Mucosa of gallbladder (tissue), 1 donor: ENCODE measurements at places on chromosomes 12 and 14. TPM values are rescaled to one million over a fixed set of nuclear protein-coding genes. Genes with fewer than 3 reads are reported as not detected.

GRCh38 chr14:100424504-100425428 lies 101.6 kb downstream of the SLC25A47 start:
- DNase-seq = no peak

DNA sequence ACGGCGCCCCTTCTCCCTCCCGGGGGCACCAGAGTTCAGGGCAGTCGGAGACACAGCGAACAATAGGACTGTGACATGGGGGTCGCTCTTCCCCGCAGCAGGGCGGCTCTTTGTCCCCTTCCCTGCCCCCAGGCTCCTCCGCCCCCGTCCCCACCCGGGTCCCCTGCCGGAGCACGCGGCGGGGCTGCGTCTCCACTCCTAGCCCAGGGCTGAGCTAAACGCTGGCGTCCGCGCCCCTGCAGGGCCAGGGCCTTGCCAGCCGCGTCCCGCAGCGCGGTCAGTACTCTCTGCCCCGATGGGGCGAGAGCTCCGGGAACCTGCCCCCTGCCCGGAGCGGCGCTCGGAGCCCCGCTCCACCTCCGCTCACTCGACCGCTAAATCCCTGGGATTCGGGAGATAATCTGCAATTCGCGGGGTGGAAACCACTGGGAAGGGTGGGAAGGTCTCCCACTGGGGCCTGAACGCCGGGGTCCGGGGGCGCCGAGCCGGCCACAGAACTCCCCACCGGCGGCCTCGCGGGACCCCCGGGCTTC lies 825 bp upstream of the CCDC85C start:
- no peak for DNase-seq

- peak; percentile 67 for DNase-seq
Measured at GRCh38 chr14:32252030-32252670, 49.1 kb upstream of the RNU6-8 start.

GRCh38 chr14:35556548-35556947 lies 22.6 kb downstream of the INSM2 start:
- DNase-seq = no peak

TAS2R20 gene
- total RNA-seq = 0.89 TPM

- no peak for DNase-seq
Measured at GRCh38 chr12:104534162-104534856, 77.6 kb downstream of the CHST11 start.

DNA sequence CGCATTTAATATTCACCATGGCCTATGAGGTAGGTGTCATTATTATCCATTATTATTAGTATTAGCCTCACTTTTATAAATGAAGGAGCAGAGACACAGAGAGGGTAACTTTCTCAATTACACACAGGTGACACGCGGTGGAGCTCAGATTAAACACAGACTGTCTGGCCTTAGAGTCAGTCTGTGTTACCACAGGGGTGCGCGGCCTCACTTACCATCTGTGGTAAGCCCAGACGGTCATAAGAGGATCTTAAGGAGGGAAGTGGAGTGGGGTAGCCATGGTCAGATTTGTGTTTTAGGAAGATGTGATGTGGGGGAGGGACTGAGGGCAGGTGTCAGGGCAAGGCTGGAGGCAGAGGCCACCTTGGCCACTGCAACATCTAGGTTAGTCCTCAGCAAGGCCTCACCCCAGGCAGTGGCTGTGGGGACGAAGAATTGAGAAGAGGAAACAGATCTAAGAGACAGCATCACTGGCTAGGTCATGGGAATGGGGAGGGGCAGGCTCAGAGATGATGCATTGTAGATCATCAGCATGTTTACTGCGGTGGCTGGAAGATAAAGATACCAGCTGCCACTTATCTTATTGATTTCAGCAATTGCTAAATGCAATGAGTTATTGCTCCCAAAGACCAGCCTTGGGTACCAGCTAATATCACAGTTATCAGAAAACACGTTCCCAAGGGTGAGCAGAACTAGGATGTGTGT lies 67.1 kb downstream of the SERPINA3 start:
- no peak for DNase-seq

DNA sequence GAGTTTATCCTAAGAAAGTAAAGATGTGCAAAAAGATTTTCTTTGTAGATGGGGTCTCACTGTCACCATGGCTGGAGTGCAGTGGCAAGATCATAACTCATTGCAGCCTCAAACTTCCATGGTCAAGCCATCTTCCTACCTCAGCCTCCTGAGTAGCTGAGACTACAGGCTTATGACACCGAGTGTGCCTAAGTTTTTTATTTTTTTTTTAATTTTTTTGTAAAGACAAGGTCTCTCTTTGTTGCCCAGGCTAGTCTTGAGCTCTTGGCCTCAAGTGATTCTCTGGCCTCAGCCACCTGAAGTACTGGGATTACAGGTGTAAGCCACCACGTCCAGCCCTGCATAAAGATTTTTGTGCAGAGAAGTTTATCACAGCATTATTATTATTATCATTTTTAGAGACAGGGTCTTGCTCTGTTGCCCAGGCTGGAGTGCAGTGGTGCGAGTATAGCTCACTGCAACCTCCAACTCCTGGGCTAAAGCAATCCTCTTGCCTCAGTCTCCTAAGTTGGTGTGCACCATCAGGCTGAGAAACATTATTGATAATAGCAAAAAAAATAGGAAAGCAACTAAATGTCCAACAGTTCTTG lies 19.3 kb upstream of the MDM2 start:
- DNase-seq = no peak

GRCh38 chr14:31703056-31703455 lies 141.9 kb downstream of the NUBPL start:
- DNase-seq = no peak

SLC25A21 gene
- total RNA-seq = 1.6 TPM
